NCI-H226 (cell line): ENCODE measurements at places on chromosomes 6 and 20.

DNA sequence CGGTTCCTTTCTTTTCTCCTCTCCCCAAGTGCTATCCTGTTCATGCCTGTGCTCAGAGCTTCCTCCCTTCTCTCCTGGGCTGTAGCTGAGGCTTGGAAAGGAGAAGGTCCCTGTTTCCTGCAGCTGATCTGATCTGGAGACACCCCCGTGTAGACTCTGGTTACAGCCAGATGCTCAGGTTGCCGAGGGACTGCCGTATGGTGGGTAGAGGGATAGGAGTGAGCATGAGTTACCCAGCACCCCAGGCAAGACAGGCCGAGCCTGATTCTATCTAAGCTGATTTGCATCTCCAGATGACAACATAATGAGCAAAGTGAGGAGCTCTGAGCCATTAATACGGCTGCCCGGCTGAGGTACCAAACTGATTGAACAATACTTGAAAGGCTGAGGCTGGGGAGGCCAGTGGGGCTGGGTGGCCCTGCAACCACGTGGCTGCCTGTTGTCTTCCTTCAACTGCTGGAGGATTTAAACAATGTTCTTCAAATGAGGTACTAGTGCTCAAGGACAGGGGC lies 91.8 kb downstream of the ASXL1 start:
- DNase-seq, result no peak

DNA sequence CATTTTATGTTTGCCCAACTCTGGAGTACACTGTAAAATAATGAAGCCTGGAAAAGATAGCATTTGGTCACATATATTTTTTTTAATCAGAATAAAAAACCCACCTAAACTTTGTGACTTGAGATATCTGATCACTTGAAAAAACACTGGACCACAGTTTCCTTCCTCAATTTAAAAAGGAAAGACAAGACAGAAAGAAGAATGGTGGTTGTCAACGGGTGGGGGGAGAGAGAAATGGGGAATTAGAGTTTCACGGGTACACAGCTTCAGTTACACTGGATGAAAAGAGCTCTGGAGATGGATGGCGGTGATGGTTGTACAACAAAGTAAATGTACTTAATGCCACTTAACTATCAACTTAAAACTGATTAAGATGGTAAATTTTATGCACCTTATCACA lies 14.7 kb upstream of the DST start:
- DNase-seq, result no peak

GRCh38 chr6:28943557-28944411 lies 20.0 kb upstream of the TRIM27 start:
- DNase-seq, result peak; percentile 44

GRCh38 chr6:167472880-167473279 lies 148.0 kb downstream of the TTLL2 start:
- no peak for DNase-seq

DNA sequence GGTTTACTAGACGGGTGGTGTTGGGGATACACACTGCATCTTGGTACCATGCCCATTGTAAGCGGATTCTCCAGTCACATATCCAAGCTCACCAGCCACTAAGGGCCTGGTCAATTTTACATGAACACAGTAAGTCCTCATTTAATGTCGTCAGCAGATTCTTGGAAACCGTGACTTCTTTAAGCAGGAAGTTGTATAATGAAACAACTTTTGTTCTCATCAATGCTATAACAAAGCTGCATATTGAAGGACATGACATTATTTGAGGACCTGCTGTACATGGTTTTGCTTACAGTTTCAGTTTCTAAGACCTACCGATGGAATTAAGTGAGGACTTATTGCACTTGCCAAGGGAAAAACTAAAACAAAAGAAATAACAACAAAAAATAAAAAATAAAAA lies 295.6 kb downstream of the SYNE1 start:
- DNase-seq, result no peak

DNA sequence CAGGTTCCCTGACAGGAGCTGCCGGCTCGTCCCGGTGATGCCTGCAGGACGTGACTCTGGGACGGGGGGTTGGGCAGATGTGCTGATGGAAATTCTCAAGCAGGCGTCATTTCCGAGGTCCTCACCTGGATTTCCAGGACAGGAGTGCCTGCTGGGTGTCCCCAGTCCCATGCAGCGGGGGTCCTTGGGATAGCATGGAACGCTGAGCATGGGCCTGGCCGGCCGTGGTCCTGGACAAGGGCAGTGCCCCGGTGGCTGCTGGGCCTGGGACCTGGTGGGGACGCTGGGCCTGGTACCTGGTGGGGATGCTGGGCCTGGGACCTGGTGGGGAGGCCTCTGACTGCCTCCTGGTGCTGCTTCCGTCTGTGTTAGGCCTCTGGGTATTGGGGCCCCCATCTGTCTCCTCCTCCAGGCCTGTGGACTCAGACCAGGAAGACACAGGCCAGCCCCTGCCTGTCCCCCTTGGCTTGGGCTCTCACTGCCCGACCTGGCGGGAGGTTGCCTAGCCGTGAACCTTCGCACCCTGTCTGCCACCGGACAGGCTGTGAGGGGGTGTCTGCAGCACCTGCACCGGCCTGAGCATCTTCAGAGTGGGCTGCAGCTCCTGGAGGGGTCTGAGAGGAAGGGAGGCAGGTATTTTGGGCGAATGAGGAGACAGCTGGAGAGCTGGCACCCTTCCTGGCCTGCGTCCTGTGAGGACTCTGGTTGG lies 6.2 kb downstream of the RTEL1 start:
- DNase-seq, result no peak

- no peak for DNase-seq
These were observed 113.2 kb downstream of the MAFB start for GRCh38 chr20:40575851-40576250.

GRCh38 chr6:33808641-33809180 lies 4.9 kb upstream of the MLN start:
- DNase-seq, result no peak

DNA sequence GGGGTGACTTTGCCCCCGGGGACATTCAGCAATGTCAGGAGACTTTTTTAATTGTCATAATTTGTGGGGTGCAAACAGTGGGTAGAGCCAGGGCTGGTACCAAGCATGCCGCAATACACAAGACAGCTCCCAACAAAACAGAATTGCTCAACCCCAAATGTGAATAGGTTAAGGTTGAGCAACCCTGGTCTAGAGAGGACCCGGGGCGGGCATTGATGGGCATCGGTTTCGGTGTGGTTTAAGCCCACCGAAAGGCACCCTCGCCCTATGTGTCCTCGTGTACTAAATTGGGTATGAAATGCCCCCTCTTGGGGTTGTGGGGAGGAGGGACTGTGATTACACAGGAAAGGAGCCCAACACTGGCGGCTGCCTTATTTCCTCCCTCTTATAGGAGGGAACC lies 36.0 kb downstream of the KIAA1755 start:
- DNase-seq, result no peak

- DNase-seq, result peak; percentile 12
These were observed 62.2 kb downstream of the GMDS start for GRCh38 chr6:2183246-2183645.

DNA sequence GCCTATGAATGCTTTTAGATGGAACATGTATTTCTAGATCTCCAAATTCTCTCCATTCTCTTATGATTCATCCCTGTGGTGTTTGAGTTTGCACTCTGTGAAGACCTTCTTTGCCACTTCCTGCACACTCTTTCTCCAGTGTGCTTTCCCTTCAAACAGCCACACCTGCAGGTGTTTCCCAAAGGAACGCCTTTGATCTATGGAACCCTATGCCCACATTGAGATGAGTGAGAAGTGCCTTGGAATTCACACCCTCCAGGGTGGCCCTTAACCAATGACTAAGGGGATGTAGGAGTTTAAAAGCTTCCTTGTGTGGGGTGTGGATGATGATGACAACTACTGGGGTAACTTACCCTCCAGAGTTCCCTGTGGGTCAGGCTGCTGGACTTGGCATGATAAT lies 570.1 kb downstream of the DHX35 start:
- no peak for DNase-seq

- DNase-seq, result no peak
These were observed 58.1 kb downstream of the INSM1 start for GRCh38 chr20:20425823-20426654.

GRCh38 chr20:35739294-35740163 lies 2.5 kb downstream of the RBM39 start:
- DNase-seq, result peak; percentile 14

DNA sequence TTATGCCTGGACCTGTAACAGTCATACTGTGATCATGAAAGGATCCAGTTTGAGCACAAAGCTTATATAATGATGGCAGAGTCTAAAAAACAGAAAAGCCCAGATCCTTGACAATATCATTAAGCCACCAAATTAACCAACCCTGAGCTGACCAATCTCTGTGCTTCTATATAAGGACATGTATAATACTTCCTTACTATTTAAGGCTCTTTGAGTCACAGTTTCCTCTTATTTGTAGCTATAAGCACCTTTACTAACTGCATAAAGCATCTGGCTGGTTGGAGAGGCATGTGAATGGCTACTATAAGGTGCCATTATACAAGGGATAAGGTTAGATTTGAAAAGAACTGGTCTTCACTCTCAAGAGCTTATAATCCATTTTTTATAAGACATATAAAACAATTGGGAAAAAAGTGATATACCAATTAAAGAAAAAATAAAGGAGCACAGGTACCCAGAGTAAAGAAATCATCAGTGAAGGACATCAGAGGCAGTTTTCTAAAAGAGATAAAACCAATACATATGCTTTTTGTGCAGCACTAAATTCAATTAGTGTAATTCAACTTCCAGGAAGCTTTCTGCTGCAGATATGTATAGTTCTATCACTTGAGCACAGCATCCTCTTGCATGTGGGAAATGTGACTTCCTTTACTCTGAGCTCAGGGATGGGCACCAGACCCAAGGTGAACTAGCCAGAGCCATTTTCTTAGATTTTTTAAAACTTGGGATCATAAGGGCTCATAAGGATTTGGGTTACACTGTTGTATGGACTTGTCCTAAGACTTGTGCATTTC lies 121.0 kb downstream of the BTBD9 start:
- no peak for DNase-seq

- DNase-seq, result no peak
These were observed 736.5 kb downstream of the HACE1 start for GRCh38 chr6:104123227-104123626.

GRCh38 chr20:31497838-31498540 lies 16.3 kb upstream of the HM13 start:
- DNase-seq, result peak; percentile 90

DNA sequence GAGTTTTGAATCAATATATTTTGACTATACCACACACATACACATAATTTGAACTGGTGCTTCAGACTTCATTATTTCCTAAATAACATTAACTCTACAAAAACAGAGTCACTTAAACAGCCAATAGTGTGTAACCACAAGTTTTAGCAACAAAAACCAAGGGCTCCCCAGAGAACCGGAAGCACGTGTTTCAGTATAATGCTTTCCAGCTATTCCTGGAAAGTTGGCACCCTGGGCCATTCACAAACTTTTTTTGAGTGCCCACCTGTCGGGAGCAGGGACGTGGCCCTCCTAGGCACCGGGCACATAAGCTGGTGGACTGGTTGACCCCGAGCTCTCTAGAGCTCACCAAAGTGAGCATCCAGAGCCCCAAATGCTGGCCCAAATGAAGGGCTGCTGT lies 1.9 kb upstream of the SLC35D3 start:
- no peak for DNase-seq

DNA sequence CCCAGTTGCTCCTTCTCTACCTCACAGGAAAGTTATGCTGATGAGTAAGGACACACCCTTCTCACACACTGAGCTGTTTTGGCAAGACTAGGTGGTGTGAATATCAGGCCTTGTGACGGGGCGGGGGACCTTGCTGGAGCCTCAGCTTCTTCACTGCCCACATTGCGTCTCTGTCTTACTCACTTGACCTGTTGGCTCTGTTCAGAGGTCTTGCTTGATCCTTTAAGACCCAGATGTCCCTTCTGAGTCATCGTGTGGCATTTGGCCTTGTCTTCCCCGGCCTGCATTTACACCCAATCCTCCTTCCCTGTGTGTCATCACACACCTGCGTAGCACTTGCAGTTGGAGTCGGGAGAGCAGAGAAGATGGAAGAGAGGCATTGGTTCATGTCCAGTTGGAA lies 8.3 kb upstream of the PRND start:
- peak; percentile 26 for DNase-seq
